ENCODE measurements at places on chromosomes 2 and 18. TPM values are rescaled to one million over a fixed set of nuclear protein-coding genes. Genes with fewer than 3 reads are reported as not detected.

GRCh38 chr2:24816404-24816803, 23.2 kb downstream of the CENPO start:
- DNase-seq, result no peak

DNA sequence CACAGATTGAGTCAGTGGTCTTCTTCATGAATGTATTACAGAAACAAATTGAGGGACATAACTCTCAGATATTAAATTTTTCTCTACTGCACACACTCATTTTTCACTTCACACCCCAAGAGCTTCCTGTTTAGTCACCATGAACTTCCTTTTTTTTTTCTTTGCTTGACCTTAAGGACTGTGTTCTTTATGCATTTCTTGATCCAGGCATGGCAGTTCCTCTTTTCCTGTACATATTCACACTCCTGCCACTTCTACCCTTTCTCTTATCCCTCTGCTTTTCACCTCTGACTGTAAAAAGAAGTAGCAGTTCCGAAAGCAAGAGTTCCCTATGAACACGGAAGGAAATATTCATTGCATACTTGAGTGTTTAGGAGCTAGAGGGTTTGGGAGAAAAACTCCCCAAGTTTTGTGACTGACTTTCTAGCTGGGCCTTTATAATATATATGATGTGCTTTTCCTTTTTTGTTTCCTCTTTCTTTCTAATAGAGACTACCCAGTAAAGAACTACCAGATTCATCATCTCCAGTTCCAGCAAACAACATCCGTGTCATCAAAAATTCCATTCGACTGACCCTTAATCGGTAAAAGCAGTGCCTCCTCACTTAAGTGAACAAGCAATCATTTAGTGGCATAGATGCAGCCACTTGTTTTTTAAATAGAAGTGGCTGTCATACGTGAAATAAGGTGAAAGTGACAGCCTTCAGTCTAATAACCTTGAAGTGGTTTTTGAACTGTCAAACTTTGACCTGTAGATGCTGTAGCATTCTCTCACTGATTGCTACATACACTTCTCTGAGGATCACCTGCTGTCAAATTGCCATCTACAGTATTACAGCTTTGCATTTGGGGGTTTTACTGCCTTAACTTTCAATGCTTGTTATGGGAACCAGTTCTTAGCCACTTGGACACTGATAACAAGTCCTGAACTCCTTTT, 40.8 kb downstream of the PAPOLG start:
- DNase-seq, result no peak

GRCh38 chr2:204199357-204199756, 262.8 kb downstream of the ICOS start:
- no peak for DNase-seq

GRCh38 chr2:126953483-126953882, 54.8 kb downstream of the TEX51 start:
- no peak for DNase-seq

DNA sequence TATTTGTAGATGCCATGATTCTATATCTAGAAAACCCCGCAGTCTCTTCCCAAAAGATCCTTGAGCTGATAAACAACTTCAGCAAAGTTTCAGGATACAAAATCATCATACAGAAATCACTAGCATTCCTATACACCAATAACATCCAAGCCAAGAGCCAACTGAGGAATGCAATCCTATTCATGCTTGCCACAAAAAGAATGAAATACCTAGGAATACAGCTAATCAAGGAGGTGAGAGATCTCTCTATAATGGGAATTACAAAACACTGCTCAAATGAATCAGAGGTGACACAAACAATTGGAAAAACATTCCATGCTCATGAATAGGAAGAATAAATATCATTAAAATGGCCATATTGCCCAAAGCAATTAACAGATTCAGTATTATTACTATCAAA, 551.4 kb upstream of the SLC39A10 start:
- no peak for DNase-seq

- DNase-seq, result no peak
Observed at GRCh38 chr2:178863130-178863855, 56.1 kb upstream of the TTN start.

Gene SMYD1
- not detected for total RNA-seq

DNA sequence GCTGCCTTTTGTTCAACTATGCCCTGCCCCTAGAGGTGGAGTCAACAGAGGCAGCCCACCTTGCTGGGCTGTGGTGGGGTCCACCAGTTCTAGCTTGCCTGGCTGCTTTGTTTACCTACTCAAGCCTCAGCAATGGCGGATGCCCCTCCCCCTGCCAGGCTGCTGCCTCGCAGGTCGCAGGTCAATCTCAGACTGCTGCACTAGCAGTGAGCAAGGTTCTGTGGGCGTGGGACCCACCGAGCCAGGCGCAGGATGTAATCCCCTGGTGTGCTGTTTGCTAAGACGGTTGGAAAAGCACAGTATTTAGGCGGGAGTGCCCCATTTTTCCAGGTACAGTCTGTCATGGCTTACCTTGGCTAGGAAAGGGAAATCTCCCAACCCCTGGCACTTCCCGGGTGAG, 133.0 kb upstream of the VWC2L start:
- DNase-seq, result no peak

Gene PDK1
- total RNA-seq, result 15.7 TPM

Gene CAPN14
- not detected for total RNA-seq

- DNase-seq, result no peak
Observed at GRCh38 chr2:110713513-110714362, 18.6 kb upstream of the ACOXL start.

Gene TAF1B
- 8.3 TPM for total RNA-seq

DNA sequence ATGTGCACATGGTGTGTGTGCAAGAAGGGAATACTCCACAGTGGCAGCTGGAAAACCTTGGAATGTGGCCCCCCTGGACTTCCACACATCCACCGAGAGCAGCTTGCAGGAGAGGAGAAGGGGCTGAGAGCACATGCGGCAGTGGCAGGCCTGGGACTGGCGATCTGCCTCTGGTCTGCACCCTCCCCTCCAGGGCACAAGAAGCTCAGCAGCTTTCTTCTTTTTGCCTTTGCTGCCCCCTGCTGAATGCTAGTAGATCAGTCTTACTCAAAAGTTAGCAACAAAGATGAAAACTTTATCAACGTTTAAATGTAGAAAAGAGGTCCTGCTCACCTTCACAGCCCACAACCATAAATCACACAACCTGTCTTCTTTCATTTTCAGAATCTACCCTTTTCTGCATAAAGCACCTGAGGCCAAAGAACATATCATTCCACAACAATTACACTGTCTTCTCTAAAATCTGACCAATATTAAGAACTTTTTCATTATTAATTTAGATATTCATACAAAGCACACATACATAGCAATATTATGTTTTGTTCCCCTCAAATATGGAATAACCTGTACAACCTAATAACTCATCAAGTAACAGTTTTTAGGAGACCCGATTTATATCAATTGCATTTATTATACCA, 34.6 kb downstream of the TGFBRAP1 start:
- DNase-seq, result no peak

- no peak for DNase-seq
Observed at GRCh38 chr2:86069091-86069685, 36.5 kb downstream of the POLR1A start.

DNA sequence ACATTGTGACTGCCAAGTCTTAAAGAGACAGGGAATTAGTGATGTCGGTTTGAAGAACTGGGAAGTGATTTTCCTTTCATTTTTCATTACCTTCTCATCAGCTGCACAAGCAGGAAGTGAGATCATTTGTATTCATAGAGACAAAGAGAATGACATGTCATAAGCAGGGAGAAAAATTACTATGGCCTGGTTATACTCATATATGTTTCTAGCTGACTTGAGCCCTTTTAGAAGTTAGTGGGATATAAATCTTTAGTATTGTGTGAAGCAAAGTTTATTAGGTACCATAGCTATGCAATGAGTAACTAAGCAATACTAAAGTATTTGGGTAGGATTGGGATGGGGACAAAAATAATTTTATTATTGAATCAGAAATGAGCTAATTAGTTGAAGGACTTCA, 284.1 kb downstream of the PID1 start:
- DNase-seq, result no peak

DNA sequence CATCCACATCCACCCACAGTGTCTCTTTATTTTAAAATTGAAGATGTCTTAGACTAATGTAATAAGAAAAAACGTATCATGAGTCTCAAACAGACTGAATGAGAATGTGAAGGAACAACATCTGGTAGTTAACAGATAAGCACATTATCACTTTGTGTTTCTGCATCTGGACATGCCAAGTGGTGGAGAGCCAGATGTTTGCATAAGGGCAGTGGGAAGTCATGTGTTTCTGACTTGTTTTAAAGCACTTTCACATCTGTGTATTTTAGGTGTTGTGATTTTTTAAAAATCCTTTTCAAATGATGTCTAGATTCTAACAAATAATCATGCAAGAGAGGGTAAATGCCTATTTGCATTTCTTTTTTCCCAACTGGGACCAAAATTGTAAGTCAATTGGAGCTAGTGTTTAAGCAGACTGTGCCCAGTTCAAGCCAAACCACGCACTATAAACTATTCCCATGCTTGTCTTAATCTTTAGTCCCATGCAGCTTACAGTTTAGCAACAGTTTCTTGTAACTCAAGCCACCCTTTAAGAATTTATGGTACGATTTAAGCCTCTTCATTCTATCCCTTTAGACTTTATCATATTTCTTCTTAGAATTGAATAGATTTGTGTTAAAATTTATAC, 272.7 kb upstream of the DOK6 start:
- no peak for DNase-seq

- DNase-seq, result no peak
Observed at GRCh38 chr2:14634182-14634488, 1.6 kb downstream of the LRATD1 start.

- DNase-seq, result no peak
Observed at GRCh38 chr2:95294579-95295250, 2.4 kb upstream of the KCNIP3 start.

- no peak for DNase-seq
Observed at GRCh38 chr2:174682007-174682577, 82.2 kb downstream of the CHRNA1 start.
